ENCODE measurements at places on chromosomes 12 and 14.

DNA sequence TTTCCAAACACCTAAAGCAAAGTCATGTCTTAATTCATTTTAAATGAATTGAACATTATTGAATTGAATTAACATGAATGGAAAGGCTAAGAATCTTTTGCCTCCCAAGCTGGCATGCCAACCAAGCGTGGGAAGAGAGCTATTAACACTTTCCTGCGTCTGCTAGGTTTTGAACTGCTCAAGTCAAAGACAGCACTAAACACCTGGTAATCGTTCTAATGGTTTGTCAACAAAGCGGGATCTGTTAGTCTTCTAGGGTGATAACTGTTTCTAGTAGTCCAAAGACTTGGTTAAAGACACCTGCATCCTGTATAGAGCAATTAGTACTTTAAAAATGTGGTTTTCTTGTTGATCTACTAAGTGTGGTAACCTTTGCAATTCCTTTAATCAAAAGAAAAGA is 164.2 kb upstream of the HMGA2 start:
- DNase-seq, result no peak

DNA sequence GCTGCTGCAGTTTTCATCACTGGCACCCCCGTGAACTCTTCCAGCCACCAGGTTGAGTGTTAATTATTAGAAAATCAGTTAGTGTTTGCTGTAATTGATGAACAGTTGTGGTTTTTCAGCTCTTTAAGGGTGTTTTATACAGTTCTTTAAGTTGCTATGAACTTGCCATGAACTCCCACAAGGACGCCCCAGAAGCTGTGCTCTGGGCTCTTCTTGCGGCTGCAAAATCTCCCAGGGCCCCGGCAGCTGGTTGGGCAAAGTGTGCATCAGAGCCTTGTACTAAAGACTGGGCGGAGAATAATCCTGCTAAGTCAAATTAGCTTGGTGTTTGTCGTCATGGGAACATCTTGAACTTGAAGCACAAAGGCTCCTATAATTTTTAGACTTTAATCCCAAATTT is 82.2 kb downstream of the EML1 start:
- no peak for DNase-seq

- DNase-seq, result no peak
Observed at GRCh38 chr14:80354860-80355581, 143.7 kb upstream of the DIO2 start.

- no peak for DNase-seq
Observed at GRCh38 chr12:66600903-66601302, 78.0 kb downstream of the GRIP1 start.

All from T-helper 22 cell (primary cell).